GM12864 (cell line): ENCODE measurements at places on chromosomes 4 and X.

DNA sequence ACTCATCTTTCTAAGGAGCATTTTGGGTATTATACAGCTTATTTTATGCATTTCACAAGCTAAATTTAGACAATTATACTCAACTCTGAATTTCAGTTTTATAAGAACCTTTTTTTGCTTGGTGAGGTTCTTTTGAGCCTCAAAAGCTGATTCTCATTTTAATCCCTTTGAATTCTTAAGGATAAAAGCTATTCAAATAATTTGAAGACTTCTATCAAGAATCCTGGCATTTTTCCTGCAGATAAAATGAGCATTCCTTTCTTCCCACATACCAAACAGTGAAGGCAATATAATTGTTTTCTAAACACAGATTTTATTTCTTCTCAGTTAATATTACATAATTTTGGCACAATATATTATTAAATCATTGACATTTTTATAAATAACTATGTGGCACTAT lies 118.4 kb upstream of the GPM6A start:
- no peak for DNase-seq

DNA sequence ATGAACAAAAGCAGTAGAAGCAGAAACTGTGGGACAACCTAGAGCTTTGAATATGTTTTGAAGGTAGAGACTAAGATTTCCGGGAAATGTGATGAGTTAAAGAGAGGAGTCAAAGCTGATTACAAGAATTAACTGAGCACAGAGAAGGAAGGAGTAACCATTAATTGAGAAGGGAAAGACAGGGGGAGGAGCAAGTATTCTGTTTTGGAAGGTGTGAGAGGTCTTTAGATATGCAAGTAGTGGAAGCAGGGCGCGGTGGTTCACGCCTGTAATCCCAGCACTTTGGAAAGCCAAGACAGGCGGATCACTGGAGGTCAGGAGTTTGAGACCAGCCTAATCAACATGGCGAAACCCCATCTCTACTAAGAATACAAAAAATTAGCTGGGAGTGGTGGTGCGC lies 171.5 kb downstream of the FSTL5 start:
- DNase-seq: no peak

- DNase-seq: no peak
Observed at GRCh38 chr4:105496899-105497298, 23.0 kb upstream of the PPA2 start.

DNA sequence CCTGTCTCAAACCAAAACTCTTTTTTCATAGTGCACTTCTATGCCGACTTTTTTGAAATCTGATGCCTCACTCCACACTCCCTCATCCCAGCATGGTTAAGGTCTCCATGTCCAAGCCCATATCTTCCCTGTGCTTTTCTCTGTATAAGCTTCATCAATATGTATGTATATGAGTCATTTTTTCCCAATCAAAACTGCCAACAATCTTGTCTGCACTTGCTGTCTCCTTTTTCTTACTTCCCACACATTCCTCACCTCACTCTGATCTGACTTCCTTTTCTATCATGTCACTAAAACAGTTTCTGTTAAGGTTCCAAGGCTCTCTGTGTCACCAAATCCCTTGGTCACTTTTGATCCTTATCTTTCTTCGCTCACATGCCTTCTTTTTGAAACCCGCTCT lies 88.2 kb upstream of the GPR50 start:
- DNase-seq: no peak

DNA sequence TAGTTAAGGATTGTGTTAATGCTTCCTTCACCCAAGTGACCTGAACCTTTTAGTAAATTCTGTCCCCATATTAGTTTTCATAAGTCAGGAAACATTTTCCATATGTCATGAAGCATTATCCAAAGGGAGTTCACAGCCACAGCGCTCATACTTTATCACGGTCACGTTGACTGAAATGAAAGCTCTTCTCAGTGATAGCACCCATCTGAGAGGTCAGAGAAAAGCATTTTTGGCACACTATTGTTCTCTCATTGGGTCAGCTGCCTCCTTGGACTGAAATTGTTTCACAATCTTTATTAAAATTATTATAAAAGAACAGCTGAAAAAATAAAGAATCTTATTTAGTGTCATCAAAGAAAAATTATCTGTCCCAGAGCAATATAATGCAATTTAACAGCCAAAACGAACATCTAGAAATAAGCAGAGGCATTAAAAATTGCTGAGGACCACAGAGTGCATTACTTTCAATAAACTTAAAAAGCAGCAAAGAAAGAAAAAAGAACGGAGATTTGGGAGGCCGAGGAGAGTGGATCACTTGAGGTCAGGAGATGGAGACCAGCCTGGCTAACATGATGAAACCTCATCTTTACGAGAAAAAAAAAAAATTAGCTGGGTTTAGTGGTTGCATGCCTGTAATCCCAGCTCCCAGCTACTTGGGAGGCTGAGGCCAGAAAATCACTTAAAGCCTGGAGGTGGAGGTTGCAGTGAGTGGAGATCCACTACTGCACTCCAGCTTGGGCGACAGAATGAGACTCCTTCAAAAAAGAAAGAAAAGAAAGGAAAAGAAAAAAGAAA lies 680.8 kb upstream of the FAM241A start:
- no peak for DNase-seq

DNA sequence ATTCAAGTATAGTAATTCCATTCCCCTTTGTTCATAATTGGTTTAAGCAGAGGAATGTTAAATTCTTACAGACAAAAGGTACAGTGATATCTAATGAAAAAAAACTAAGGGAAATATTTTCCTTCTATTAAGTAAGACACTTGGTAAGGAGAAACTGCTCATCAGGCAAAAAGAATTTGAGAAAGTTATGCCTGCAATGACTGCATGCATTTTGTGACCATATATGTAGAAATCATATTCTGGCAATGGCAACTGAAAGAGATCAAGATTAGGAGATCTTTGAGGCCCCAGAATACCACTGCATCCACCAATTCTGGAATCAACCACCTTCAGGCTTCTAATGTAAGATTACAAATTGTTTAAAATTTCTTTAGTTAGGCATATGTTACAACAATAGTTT lies 364.8 kb downstream of the PCDH10 start:
- DNase-seq: no peak
